ENCODE measurements at places on chromosomes 2 and 18.

DNA sequence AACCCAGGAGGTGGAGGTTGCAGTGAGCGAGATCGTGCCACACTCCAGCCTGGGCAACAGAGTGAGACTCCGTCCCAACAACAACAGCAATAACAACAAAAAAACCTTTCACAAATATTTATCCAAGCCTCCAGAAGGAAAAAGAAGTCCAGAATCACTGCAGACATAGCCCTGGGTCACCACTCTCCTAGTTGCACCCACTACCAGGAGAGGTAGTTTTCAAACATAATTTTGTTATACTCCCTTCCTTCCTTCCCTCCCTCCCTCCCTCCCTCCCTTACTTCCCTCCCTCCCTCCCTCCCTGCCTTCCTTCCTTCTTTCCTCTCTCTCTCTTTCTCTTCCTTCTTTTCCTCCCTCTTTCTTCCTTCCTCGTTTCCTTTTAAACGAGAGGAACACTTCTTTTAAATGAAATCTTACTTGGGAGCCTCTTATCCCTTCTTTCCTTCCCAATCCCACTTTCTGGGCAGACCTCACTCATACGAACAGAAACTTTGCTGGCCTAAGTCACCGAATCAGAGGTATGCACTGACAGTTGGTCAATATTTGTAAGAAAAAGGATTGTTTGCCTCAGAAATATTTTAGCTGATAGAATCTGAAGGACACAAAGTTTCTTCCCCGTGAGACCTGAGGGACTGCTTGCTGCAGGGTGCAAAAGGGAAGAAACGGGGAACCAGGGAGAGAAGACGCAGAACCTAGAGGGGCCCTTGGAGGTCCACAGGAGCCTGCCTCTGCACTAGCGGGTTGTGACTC lies 88.1 kb upstream of the AGAP1 start:
- DNase-seq: no peak

DNA sequence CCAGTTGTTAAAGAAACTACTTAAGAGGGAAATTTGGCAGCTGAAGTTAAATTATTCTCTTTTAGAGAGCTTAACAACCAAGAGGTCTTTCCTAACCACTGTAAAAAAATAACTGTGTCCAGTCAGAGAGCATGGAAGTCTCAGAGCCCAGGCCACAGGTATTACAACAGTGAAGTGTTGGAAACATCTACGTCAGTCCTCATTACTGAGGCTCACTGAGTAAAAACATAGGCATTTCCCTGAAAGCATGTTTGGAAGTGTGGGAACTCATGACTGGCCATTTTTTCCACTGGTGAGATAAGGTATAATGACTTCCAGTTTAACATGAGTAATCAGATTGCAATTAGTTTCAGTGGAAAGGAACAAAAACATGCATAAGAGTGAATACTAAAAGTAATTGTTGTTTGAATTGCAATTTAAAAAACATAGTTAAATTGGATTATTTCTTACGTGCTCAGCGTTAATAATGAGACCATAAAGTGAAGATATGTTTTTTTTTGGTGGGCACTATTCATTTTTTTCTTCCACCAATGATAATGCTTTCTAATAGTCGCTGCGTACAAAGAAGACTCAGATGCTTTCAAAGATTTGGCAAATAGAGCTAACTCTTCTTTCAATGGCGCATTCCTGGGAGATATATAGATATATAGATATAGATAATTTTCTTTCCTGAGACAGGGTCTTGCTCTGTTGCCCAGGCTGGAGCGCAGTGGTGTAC lies 60.8 kb downstream of the EFEMP1 start:
- no peak for DNase-seq

GRCh38 chr18:70296289-70296688 lies 7.4 kb downstream of the SOCS6 start:
- no peak for DNase-seq

DNA sequence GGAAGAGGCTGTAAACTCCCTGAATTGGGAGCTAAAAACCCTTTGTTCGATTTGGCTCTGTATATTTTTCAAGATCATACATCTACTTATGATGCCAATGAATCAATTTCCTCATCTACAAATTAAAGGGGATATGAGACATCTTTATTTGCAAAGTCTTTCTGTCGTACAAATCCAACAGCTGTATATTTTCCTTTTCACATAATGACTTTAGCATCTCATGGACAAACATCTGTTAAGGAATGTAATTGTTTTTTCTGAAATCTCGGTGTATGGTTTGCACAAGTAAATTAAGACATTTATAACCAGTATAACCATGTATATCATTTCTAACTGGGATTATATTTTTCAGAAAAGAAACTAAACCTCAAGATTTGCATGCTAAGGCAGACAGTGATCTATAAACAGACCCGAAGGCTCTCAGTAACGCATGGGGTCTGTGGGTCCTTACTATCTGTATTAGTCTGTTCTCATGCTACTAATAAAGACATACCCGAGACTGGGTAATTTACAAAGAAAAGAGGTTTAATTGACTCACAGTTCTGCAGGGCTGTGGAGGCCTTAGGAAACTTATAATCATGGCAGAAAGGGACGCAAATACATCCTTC lies 130.8 kb downstream of the SLC8A1 start:
- no peak for DNase-seq

GRCh38 chr2:113834051-113834730 lies 55.7 kb upstream of the ACTR3 start:
- no peak for DNase-seq

DNA sequence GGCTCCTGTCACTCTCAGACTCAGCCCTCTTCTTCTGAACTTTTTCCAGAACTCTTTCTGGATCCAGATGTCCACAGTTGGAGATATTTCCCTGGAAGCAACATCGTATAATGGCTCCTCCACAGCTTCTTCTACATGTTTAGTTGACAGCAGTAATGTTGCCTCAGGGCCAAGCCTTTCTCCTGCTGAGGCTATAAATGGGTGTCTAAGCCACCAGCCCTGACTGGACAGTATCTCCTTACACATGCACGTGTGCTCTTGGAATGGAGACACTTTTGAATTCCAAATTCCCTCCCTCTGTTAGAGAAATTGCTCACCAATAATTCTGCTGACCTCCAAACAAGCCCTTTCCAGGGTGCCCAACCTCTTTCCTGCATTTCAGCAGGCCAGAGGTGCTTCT lies 156.2 kb upstream of the PIK3C3 start:
- DNase-seq: no peak

DNA sequence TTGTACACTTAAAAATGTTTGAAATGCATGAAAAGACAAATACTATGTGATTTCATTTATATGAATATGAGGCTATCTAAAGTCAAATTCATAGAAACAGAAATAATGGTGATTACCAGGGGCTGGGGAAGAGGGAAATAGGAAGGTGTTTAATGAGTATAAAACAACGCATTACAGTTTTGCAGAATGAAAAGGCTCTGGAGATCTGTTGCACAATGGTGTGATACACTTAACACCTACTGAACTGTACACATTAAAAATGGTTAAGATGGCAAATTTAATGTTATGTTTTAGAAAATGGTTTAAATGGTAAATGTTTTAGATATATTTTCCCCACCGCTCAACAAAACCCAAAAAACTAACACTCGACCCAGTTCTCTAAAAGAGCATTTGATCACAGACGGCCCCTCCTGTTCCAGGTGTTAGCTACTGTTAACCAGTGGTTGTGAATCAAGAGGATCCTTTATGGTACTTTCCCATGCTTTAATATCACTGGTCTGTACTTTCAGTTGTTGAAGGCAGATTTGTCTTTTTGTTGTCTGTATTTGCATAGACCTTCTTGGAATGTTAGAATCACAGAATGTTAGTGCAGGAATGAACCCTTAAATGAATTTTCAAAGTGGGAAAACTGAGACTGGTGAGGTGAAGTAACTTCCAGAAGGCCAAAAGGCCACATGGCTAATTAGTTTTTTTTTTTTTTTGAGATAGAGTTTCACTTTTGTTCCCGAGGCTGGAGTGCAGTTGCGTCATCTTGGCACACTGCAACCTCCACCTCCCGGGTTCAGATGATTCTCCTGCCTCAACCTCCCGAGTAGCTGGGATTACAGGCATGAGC lies 10.2 kb downstream of the RAB10 start:
- no peak for DNase-seq

DNA sequence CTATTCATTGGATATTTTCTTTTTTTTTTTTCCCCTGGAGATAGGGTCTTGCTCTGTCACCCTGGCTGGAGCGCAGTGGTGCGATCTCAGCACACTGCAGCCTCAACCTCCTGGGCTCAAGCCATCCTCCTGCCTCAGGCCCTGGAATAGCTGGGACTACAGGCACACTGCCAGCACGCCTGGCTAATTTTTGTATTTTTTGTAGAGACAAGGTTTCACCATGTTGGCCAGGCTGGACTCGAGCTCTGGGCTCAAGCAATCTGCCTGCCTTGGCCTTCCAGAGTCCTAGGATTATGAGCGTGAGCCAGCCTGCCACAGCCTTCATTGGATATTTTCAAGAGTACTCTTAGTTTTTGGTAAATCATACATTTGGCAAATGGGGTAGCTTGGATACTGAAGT lies 9.0 kb upstream of the MCFD2 start:
- no peak for DNase-seq

DNA sequence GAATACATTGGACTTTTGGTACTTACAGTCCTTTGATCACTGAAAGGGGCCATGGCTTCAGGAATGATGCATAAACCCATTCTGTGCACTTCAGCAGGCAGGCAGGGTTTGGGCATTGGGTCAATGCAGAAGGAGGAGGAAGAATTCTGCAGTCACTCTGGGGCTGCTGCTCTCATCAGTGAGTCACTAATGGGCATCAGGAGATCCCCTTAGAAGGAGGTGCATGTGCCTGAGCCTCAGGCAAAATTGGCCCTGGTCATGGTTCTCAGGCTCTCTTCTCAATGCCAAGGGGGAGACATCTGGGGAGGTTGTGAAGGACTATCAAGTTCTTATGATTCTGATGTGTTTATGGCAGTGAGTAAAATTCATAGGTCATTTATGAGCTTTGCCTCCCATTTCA lies 52.0 kb upstream of the TNP1 start:
- no peak for DNase-seq

DNA sequence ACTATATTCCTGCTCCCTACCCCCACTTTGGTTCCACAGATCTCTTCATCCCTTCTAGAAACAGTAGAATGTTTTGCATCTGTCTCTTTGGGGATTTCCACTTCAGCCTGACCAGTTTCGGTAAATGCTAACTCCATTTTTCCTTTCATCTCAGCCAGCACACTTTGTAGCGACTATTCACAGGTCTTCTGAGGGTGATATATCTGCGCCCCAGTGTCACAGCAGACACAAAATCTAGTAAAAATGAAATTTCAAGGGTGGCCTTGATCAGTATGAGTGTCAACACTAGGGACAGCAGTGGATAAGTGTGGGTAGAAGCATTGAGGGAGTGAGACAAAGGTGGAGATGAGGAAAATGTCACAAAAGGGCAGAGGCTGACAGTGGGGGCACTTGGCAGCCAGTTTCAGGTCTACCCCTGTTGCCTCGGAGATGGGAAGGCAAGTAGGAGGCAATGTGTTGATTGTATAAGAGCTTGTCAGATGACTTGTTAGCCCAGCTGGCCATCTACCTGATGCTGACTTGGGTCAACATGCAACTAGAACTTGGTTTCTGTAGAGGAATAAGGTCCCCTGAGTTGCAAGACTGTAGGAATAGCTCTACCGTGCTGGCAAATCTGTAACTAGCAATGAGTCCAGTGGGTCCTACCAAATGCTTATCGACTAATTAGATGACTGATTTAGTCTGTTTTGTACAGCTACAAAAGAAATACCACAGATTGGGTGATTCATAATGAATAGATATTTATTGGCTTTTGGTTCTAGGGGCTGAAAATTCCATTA lies 60.7 kb downstream of the CXCR4 start:
- DNase-seq: no peak

DNA sequence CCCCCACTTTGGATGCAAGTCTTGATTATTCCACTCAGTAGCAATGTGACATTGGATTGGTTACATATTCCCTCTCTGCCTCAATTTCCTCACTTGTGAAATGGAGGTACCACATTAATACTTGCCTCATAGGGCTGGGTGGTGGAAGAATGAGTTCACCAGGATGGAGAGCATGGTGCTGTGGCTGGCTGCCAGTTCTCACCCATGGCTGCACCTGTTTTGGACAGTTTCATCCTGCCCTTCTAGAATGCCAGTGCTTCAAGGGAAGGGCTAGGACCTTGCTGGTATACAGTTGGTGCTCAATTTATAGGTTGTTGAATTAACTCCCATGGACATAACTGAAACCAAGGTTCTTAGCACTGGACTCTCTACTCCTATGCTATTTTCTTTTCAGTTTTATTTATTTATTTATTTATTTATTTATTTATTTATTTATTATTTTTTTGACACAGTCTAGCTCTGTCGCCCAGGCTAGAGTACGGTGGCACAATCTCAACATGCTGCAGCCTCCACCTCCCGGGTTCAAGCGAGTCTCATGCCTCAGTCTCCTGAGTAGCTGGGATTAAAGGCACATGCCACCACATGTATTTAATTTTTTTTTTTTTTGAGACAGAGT lies 5.3 kb upstream of the SH3RF3 start:
- DNase-seq: no peak

DNA sequence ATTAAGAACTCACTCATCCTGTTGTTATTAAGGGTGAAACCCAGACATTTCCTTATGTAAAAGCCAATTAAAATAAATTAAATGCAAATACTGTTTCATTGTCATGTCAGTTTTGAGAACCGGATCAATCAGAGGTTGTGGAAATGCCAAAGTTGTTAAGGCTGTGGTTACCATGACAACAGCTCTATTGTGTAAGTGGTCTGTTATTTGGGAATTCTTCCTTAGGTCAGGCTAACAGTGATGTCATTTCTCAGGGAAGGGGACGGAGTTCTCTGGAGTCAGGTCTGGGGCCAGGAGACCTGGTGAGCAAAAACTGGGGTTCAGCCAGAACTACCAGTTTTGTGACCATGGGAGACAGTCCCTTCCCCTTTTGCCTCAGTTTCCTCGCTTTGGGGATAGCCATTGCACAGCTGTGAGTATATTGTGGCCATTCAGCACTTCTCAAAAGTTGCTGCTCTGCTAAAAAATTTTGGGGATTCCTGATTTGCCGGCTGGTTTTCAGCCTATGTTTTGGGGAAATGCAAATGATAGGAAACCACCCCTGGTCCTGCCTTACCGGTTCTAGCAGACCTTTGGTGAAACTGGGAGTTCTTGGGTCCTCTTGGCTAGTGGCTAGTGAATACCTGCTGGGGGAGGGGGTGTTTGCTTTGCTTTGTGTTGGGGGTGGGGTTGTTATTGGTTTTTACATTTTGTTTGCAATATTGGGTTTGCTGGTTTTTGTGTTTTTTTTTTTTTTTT lies 21.6 kb downstream of the HPCAL1 start:
- DNase-seq: no peak

DNA sequence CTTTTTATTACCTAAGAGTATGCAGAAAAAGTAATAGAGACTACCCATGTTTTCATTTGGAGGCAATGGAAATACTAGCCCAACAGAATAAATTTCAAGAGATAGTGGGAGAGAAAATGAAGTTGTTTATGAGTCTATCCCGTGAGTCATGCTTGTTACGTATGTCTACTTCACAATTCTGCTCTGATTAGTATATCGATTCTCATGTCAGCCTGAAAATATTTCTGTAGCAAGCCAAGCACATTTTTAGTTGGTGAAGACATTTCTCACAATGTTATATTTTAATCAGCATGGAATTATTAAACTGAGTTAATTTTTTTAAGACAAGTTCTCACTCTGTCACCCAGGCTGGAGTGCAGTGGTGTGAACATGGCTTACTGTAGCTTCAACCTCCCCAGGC lies 346.1 kb downstream of the RPRM start:
- DNase-seq: no peak

- no peak for DNase-seq
These were observed 100.2 kb upstream of the FOSL2 start for GRCh38 chr2:28292491-28292890.

Measured in stimulated activated CD4-positive, alpha-beta T cell treated with anti-CD3 and anti-CD28 coated beads, Interleukin-15, amount 100 ng/mL, for 1 hour (primary cell).